ENCODE measurements at places on chromosomes 1 and 21.

DNA sequence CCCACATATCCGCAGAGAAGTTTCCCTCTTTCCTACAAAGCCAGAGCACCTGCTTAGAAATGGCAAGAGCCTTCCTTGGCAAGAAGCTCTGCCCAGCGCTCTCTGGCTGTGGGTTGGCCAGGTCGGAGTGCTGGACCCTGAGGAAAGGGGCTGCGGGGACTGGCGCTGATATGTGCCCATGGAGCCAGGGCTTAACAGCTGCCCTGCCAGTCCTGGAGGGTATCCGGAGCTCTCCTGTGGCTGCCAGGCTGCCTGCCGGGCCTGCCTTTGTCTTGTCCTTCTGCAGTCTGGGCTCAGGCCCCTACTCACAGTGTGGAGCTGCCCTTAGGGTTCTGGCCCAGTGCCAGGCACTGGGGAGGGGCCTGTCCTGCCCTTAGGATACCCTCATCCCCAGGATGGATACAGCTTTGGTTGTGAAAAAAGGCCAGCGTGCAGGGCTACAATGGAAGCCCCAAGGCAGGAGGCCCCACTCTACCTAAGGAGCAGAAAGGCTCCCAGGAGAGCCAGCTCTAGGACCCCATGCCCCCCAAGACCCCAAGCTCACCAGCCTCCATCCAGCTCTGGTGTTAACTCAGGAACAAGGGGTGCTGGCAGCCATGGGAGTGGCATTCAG is 43.4 kb downstream of the KIAA1614 start:
- DNase-seq = no peak

- DNase-seq = no peak
These were observed 35.2 kb downstream of the ELAPOR1 start for GRCh38 chr1:109148987-109149561.

GRCh38 chr1:76463849-76464248 is 389.3 kb downstream of the ST6GALNAC3 start:
- no peak for DNase-seq

- no peak for DNase-seq
These were observed 16.9 kb upstream of the EFCAB14 start for GRCh38 chr1:46735708-46736324.

- DNase-seq = no peak
These were observed 15.4 kb upstream of the LYST start for GRCh38 chr1:235881930-235882700.
